ENCODE measurements at places on chromosomes 7 and 10.

GRCh38 chr7:71220210-71220695 lies 88.3 kb downstream of the GALNT17 start:
- no peak for DNase-seq

GRCh38 chr7:153443032-153443701 lies 609.0 kb upstream of the DPP6 start:
- no peak for DNase-seq

- no peak for DNase-seq
These were observed 16.2 kb downstream of the ZNF316 start for GRCh38 chr7:6653071-6654003.

DNA sequence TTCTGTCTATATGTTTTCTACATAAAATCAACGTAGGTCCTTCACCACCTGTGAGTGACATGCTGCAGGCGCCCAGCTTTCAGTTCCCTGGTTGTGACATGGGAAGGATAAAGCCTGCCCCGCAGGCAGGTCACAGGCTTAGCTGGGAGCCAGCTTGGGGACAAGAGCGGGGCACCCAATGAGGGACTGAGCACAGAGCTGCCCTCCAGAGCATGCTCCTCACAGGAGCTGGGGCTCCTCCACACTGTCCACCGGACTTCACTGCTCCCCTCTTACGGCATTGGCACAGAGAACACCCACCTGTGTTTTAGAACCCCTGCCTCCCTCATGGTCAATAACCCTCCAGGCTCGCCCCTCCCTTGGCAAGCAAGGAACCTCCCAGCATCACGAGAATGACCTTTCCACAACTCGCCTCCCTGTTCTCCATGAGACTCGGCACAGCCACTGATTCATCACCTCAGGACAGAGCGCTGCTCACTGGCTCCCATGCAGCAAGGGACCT lies 187.1 kb downstream of the TNS3 start:
- DNase-seq = no peak

DNA sequence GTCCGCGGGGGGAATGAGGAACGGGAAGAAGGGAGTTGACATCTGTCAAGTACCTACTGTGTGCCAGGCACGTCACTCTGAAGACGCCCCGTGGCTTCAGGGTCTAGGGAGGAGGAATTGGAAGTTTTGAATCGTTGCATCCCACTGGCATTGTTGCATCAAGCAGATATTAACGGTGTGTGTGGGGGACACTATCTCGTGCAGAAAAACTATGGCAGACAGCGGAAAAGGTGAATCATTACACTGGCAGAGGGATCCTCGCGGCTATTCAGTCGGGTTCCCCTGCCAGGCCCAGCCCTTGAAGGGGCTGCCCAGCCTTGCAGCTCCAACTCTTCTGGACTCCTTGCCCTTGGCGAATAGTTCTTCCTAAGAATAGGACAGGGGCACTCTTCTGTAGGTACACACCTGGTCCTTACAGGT lies 1.0 kb upstream of the KIAA1549 start:
- no peak for DNase-seq

DNA sequence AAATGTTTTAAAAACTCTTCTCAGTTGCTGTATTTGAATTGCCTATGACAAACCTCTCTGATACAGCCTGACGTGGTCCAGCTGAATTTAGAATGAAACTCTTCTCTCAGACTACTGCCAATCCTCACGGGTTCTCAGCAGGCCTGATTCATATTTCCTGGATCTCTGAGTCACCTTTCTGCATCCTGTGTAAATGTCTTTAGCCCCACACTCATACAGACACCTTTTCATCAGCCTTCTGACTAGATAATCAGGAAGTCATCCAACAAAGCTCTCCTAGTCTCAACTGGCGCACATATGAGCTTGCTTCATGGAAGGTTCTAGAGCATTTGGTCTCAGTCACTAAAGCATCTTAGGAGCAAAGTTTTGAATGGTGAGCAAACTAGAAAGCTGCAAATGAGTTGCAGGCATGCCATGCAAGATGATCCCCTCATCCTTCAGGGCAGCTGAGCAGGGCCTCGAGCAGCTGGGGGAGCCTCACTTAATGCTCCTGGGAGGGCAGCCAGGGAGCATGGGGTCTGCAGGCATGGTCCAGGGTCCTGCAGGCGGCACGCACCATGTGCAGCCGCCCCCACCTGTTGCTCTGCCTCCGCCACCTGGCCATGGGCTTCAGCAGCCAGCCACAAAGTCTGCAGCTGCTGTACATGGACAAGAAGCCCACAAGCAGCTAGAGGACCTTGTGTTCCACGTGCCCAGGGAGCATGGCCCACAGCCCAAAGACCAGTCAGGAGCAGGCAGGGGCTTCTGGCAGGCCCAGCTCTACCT lies 182.8 kb downstream of the ARHGAP12 start:
- DNase-seq = no peak

DNA sequence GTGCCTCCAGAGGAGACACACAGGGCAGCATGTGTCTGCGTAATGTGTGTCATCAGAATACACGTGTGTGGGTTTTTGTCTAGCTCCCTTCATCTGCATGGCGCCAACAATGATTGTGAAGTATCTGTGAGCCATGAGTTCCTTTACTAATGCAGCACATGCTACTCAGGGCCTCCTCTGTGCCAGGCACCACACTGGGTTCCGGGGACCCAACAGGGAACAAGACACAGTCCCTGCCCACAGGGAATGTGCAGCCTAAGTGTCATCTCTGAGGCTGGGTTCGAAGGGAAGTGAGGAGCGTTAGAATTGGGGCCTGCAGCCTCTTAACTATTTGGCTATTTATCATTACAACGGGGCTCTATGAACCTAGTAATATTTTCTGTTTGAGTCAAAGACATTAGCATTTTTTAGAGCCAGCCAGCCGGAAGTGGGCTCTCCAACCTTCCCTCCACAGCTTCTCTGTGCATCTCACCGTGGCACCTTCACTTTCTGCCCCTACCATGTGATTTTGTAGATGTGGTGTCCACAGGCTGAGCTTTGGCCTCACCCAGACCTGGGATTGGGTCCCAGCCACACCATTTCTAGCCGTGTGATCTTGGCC lies 43.9 kb upstream of the SRGN start:
- no peak for DNase-seq

GRCh38 chr10:96369890-96370583 lies 11.2 kb upstream of the OPALIN start:
- no peak for DNase-seq

DNA sequence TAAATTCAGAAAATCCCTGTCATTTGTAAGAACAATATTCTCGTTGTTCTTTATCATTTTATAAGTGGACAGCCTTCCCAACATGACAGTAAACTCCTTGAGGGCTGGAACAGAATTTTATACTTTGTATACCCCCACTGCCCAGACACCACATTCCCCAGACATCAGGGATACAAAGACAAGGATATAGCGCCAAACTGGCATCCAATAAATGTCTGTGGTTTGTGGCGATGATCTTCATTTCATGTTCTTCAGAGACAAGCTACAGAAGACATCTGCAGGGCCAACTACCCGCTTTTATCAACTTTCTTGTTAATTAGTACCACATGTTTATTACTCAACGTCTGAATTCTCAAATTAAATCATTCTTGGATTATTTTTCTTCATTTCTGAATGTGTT lies 155.9 kb downstream of the ATE1 start:
- no peak for DNase-seq

GRCh38 chr10:29807163-29807806 lies 172.5 kb upstream of the SVIL start:
- no peak for DNase-seq

- no peak for DNase-seq
These were observed 66.0 kb downstream of the ENO4 start for GRCh38 chr10:116915340-116915739.

GRCh38 chr10:33331379-33331694 lies 3.1 kb downstream of the NRP1 start:
- no peak for DNase-seq

GRCh38 chr10:110398419-110399105 lies 93.8 kb upstream of the SMNDC1 start:
- DNase-seq = no peak

- peak; percentile 63 for DNase-seq
These were observed 122.4 kb downstream of the CLEC2L start for GRCh38 chr7:139645572-139646523.

GRCh38 chr7:9029681-9030530 lies 596.5 kb downstream of the NXPH1 start:
- DNase-seq = no peak

DNA sequence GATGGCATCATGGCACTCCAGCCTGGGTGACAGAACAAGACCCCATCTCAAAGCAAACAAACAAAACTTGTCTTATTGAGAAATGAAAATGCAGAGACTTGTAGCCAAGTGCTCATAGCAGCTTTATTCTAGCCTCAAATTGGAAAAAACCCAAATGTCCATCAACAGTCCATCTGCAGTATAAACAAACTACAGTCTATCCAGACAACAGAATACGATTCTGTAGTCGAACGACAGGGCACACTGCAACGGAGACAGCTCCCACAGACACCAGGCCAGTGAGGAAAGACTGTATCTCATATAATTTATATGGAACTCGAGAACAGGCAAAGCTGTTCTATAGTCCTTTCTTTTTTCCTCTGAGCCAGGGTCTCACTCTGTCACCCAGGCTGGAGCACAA lies 40.8 kb upstream of the SUN1 start:
- DNase-seq = no peak

GRCh38 chr10:5833814-5834213 lies 20.6 kb upstream of the GDI2 start:
- no peak for DNase-seq

- no peak for DNase-seq
These were observed 101.5 kb downstream of the CCNY start for GRCh38 chr10:35437829-35438228.

DNA sequence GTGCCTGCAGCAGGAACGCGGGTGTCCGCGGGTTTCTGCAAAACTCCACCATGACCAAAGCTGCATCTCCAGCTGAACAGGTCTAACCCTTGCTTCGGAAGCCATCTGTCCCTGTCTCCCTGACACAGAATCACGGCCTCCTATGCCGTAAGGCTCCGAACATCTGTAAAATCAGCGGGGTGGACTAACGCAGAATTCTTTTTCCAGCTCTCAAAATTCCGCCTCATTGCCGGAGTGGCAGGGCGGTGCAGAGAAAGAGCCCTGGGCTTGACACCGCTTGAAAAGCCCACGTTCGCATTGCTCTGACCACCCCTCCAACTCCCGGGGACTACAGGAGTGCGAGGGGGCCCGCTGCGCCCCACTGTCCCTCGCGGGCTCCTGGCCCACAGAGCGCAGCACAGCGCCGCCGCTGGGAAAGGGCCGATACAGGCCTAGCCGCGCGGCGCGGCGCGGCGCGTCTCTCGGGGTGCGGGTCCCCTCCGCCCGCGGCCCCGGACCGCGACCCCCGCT lies 409 bp downstream of the DNMBP start:
- DNase-seq = no peak

DNA sequence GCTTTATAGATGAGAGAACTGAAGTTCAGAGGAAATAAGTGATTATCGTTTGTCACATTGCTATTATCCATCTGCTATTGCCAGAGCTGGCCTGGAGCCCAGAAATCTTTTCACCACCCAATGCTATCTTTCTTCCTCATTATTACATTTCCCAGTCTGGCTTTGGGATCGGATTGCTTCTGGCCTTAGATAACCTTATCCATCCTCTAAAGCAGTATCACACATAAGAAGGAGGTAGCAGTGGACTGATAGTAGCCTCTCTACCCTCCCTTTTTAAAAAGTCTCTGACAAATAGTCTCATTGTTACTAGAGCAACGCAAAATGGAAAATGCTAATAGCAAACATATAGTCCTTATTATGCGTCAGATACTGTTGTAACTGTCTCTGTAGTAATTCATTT lies 1.3 kb upstream of the CLDN12 start:
- no peak for DNase-seq

GRCh38 chr7:37408291-37409228 lies 40.1 kb downstream of the ELMO1 start:
- no peak for DNase-seq

DNA sequence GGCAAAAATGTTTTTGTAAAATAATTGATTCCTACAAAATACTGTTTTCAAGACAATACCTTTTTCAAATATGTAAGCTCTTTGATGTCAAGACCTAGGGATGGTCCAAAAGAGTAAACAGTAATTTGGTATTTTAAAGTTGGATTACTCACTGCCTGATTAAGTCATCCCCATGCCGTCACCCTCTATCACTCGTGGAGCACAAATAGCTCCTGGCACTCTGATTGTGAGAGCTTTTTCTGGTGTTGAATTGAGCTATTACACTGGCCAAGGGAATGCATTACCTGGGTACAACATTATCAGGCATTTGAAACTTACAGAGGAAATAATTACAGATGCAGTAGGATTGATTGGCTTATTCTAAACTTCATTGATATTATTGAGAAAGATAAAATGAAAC lies 231.9 kb upstream of the GRM3 start:
- DNase-seq = no peak

DNA sequence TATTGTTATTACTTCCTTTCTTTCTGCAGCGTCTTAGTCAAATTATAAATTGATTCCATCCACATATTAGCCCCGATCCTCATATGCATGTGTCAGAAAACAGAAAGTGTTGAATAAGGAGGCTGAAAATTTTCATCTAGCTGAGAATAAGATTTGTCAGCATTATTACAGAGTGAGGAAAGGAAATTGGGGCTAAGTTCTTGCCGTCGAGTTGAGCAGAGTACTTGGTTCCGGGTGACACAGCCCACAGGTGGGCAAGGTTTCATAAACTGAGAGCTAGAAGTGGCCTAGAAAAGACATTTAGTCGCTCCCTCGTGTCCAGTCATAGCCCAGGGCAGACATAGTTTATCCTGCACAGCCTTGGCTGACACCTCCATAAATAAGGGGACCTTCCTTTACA lies 461.7 kb upstream of the GALNT17 start:
- no peak for DNase-seq

GRCh38 chr7:97269741-97270140 lies 152.2 kb downstream of the SDHAF3 start:
- DNase-seq = no peak

- no peak for DNase-seq
These were observed 81.9 kb upstream of the PRKG1 start for GRCh38 chr10:50992356-50992901.

DNA sequence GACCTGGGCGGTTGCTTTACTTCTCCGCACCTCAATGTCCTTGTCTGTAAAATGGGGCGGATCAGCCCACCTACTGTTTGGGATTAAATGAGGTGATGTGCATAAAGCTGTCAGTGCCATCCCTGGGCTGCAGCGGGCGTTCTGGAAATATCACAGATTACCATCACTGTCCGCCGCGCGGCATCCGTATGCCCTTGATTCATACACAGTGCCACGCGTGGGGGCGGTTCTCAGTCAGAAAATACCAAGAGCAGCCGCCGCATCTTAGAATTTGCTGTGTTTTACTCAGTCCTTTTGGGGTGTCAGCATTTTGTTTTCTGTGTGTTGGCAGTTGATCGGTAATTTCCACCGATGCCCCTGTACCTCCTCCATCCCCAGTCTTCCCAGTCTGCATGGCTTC lies 338.8 kb downstream of the DPP6 start:
- DNase-seq = no peak

GRCh38 chr7:102991540-102992214 lies 78.9 kb downstream of the LRRC17 start:
- no peak for DNase-seq

DNA sequence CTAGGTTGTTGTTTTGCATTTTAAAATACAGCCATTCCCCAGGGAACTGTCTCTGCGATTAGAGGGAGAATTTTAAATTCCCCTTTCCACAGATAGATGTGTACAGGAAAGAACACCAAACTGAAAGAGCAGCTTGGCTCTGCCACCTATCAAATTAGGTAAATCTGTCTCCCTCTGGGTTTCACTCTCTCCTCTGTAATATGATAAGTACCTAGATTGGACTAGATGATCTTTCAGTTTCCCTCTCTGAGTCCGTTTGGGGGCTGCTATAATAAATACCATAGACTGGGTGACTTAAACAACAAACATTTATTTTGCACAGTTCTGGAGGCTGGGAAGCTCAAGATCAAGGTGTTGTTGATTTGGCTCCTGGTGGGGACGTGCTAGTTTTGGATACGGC lies 186.0 kb downstream of the KIF20B start:
- no peak for DNase-seq
